SJSA1 (cell line): ENCODE measurements at places on chromosomes 11 and 22. TPM values are rescaled to one million over a fixed set of nuclear protein-coding genes. Genes with fewer than 3 reads are reported as not detected.

PACSIN3 gene
- 18.8 and 23.2 TPM in 2 replicates for total RNA-seq

PRR14L gene
- 14.2 and 20.8 TPM in 2 replicates for total RNA-seq

ANO9 gene
- total RNA-seq, result not detected in 2 replicates

FOLH1 gene
- total RNA-seq, result not detected in 2 replicates

BLID gene
- 0.42 TPM in 1 of 2 replicates, not detected in the other for total RNA-seq

TRIM44 gene
- 48.7 and 64.5 TPM in 2 replicates for total RNA-seq

TEAD1 gene
- 77.0 and 123 TPM in 2 replicates for total RNA-seq

HARBI1 gene
- 4.9 and 7.2 TPM in 2 replicates for total RNA-seq

ZDHHC13 gene
- total RNA-seq, result 13.2 and 18.5 TPM in 2 replicates

C11orf21 gene
- total RNA-seq, result 0.11 TPM in 1 of 2 replicates, not detected in the other

CBX7 gene
- total RNA-seq, result 5.5 and 6.3 TPM in 2 replicates

DNA sequence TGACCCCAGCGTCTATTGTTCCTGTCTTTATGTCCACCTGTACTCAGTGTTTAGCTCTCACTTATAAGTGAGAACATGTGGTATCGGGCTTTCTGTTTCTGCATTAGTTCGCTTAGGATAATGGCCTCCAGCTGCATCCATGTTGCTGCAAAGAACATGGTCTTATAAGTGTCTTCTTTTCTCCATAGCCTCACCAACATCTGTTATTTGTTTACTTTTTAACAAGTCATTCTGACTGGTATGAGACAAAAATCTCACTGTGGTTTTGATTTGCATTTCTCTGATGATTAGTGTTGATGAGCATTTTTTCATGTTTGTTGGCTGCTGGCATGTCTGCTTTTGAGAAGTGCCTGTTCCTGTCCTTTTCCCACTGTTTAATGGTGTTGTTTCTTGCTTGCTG lies 21.7 kb upstream of the SLN start:
- no peaks in the 10 kb centered on the region for H3K4me1 ChIP-seq
- H3K36me3 ChIP-seq, result no peaks in the 10 kb centered on the region
- DNase-seq, result peak; percentile 0
- no peak overlapping the region for H3K27ac ChIP-seq
- no peaks in the 10 kb centered on the region for H3K27me3 ChIP-seq

DNA sequence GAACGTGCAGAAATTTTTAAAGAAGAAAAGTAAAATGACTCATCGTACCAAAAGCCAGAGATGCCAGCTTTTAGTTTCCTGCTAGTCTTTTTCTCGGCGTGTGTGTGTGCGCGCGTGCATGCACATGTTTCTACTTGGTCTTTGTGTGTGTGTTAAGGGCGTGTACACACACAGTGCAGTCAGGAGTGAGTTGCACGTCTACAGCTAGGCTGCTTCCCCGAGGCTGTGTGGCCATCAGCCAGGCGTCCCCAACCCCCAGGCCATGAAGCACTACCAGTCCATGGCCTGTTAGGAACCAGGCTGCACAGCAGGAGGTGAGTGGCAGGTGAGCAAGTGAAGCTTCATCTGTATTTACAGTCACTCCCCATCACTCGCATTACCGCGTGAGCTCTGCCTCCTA lies 36.4 kb downstream of the KCNQ1 start:
- H3K27ac ChIP-seq, result no peak overlapping the region
- no peak overlapping the region for H3K4me3 ChIP-seq
- no peaks in the 10 kb centered on the region for H3K4me1 ChIP-seq
- no peak for DNase-seq
- peaks cover 32% of the 10 kb centered on the region for H3K27me3 ChIP-seq

GRCh38 chr22:35620624-35621251 lies 3.6 kb upstream of the MB start:
- H3K36me3 ChIP-seq, result no peaks in the 10 kb centered on the region
- H3K27ac ChIP-seq, result no peak overlapping the region
- no peak for DNase-seq
- peaks cover 2% of the 10 kb centered on the region for H3K4me1 ChIP-seq
- H3K4me3 ChIP-seq, result no peak overlapping the region
- 0 out of 2 replicates have a peak, but pooled peaks cover 2% of the 10 kb centered on the region for H3K27me3 ChIP-seq

DNA sequence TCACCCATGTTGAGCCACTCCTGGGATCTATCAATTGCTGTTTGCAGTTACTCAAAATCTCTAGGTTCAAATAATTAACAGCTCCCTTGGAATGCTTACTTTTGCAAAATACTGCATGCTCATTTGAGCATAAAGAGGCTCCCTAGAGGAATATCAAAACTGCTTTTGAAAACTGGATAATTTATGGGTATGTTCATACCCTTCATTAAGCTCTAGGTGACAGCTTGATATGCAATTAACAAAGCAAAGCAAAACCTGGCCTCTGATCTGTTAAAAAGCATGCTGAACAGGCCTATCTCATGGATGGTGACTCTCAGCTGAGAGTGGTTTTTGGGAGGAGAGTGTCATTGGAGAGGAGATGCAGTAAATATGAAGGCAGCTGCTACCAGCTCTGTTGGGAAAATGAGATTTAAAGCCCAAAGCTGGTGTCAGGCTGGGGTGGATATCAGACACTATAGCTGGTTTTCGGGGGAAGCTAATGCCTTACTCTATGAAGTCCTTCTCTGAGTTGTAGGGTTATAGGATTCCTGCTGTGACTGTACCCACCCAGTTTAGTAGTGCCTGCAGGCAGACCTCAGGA lies 110.9 kb downstream of the RASSF10 start:
- H3K27ac ChIP-seq, result no peak overlapping the region
- peaks cover 40% of the 10 kb centered on the region for H3K4me1 ChIP-seq
- H3K36me3 ChIP-seq, result no peaks in the 10 kb centered on the region
- DNase-seq, result no peak

DNA sequence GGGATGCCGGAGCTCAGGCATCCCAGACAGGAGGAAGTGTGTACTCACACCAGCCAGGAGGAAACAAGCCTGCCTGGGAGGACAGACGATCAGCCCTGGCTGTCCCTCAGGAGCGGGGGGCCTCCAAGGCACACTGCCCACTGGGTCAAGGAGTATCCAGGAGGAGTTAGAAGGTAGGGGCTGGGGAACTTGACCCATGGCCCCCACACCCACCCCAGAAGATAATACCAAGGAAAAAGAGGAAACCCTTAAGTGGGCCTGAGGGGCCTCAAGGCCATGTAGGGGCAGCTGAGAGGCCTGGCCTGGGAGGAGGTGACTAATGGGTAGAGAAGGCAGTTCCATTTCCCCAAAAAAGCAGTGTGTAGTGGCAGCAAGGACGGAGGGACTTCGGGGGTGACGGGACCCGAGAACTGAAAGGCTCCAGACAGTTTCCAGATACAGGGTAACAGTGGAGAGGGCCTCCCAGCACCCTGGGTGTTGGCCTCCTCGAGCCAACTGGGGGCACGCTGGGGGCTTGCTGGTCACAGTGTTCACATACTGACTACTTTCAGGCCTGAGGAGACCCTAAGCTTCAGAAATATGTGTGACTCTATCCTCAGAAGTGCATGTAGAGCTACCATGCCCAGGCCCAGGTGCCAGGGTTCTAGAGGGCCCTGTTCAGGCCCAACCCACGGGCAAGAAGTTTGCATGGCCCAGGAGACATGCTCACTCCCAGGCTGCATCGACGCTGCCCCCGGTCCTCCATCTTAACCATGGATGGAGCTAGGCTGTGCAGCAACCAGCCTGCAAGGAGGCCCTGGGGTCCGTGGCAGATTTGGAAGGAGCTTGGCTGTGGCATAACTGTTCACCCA lies 75.7 kb upstream of the PITPNB start:
- 0 out of 2 replicates have a peak, but pooled peaks cover 3% of the 10 kb centered on the region for H3K4me1 ChIP-seq
- DNase-seq, result no peak
- no peak overlapping the region for H3K27ac ChIP-seq
- no peaks in the 10 kb centered on the region for H3K27me3 ChIP-seq
- peaks cover 7% of the 10 kb centered on the region; the same call in 1 of the 2 replicates for H3K36me3 ChIP-seq

GRCh38 chr11:126444072-126444471 lies 88.6 kb downstream of the ST3GAL4 start:
- no peak overlapping the region for H3K4me3 ChIP-seq
- DNase-seq, result no peak
- H3K27ac ChIP-seq, result no peak overlapping the region
- H3K36me3 ChIP-seq, result no peaks in the 10 kb centered on the region
- no peaks in the 10 kb centered on the region; the same call in 1 of the 2 replicates for H3K4me1 ChIP-seq
- no peaks in the 10 kb centered on the region for H3K27me3 ChIP-seq

DNA sequence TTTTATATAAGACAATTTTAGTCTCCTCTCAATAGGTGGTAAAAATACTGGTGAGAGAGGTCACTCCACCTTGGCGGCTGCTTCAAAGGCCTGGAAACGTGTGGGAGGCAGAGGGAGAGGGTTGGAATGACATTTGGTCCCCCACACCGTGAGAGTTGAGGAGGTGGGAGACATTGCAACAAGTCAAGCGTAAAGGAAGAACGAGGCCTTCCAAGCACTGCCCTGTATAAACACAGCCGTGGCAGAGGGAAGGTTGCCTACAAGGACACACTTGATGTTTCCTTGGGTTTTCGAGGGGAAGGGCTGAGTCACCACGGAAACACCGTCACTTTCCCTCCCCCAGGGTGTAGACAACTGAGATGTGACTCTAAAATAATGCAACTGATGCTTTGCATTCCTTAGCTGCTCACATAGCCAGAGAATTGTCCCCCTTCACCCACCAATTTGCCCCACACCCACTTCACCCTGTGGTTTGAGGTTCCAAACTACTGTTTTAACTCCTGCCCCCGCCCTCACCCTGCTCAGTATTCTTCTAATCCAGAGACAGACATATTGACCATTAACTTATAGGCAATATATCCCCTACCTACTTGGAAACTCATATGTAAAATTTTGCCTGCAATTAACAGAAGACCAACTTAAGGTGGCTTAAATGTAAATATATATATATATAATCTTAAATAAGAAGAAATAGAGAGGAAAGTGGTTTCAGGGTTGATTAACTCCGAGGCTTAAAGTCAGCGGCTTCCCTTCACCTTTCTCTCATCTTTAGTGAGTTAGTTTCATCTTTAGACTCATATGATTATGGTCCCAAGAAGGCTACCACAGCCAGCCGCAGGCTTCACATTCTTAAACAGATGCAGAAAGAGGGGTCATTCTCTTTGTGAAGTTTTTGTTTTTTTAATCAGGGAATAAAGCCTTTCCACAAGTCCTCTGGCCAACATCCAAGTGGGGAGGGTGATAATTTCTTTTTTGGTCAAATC lies 54.1 kb upstream of the BDNF start:
- no peaks in the 10 kb centered on the region for H3K27me3 ChIP-seq
- H3K27ac ChIP-seq, result peak overlapping the region; percentile 29

- peaks cover 6% of the 10 kb centered on the region for H3K4me1 ChIP-seq
- DNase-seq, result no peak
- no peak overlapping the region for H3K4me3 ChIP-seq
Observed at GRCh38 chr11:117319214-117319840, 3.3 kb upstream of the BACE1 start.

- no peak overlapping the region for H3K4me3 ChIP-seq
- no peak for DNase-seq
- H3K36me3 ChIP-seq, result no peaks in the 10 kb centered on the region
- H3K27ac ChIP-seq, result peak overlapping the region; percentile 80
Observed at GRCh38 chr11:35014346-35014745, 97.9 kb downstream of the PDHX start.

- H3K4me3 ChIP-seq, result no peak overlapping the region
- no peaks in the 10 kb centered on the region for H3K4me1 ChIP-seq
- no peaks in the 10 kb centered on the region for H3K36me3 ChIP-seq
- no peak for DNase-seq
- no peak overlapping the region for H3K27ac ChIP-seq
- no peaks in the 10 kb centered on the region for H3K27me3 ChIP-seq
Observed at GRCh38 chr11:134120143-134120850, 51.4 kb downstream of the JAM3 start.

- H3K4me3 ChIP-seq, result peak overlapping the region; percentile 64
- no peak overlapping the region; the same call in 1 of the 2 replicates for H3K27ac ChIP-seq
- no peaks in the 10 kb centered on the region for H3K27me3 ChIP-seq
- no peak for DNase-seq
Observed at GRCh38 chr11:125111001-125111342, 454 bp downstream of the TMEM218 start.

- H3K4me1 ChIP-seq, result peaks cover 16% of the 10 kb centered on the region
- no peak overlapping the region for H3K27ac ChIP-seq
- H3K36me3 ChIP-seq, result no peaks in the 10 kb centered on the region
Observed at GRCh38 chr11:109998921-109999320, 94.3 kb upstream of the ZC3H12C start.

DNA sequence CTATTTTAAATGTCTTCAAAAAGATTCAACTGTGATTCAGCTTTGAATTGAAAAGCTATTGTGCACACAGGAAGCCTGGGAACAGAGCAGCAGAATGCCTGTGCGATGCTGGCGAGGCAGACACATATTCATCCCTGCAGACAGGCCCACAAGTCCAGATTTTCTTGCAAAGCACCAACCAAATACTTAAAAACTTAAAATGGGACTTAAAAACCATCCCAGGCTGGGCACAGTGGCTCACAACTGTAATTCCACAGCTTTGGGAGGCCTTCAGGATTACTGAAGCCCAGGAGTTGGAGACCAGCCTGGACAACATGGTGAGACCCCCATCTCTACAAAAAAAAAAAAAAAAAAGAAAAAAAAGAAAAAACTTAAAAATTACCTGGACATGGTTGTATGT lies 122.6 kb upstream of the SERPIND1 start:
- H3K27ac ChIP-seq, result no peak overlapping the region
- no peaks in the 10 kb centered on the region for H3K27me3 ChIP-seq
- no peaks in the 10 kb centered on the region for H3K36me3 ChIP-seq
- H3K4me1 ChIP-seq, result no peaks in the 10 kb centered on the region
- DNase-seq, result no peak

GRCh38 chr11:69774354-69775162 lies 583 bp downstream of the FGF4 start:
- H3K4me1 ChIP-seq, result peaks cover 13% of the 10 kb centered on the region
- H3K4me3 ChIP-seq, result no peak overlapping the region
- H3K27me3 ChIP-seq, result peaks cover 98% of the 10 kb centered on the region
- H3K36me3 ChIP-seq, result no peaks in the 10 kb centered on the region
- H3K27ac ChIP-seq, result no peak overlapping the region

- DNase-seq, result no peak
- H3K4me3 ChIP-seq, result no peak overlapping the region
- H3K36me3 ChIP-seq, result no peaks in the 10 kb centered on the region
- H3K27me3 ChIP-seq, result no peaks in the 10 kb centered on the region; the same call in 1 of the 2 replicates
- no peak overlapping the region for H3K27ac ChIP-seq
Observed at GRCh38 chr22:44907765-44908737, 101.8 kb downstream of the PHF21B start.

DNA sequence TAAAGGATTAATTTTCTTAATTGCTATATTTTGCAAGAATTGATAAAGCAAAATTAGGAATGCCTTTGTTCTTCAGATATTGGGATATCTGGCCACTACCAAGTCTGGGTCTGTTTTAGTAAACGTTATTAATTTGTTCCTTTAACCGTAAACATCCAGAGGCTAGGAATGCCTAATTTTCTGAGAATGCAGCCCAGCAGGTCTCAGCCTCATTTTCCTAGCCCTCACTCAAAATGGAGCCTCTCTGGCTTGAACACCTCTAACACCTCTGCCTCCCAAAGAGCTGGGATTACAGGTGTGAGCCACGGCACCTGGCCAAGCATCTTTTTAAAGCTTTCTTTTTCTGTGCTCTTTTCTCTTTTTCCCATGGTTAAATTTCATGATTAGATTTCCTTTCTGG lies 18.4 kb downstream of the TMEM135 start:
- no peak overlapping the region for H3K4me3 ChIP-seq
- no peak for DNase-seq
- H3K27me3 ChIP-seq, result no peaks in the 10 kb centered on the region
- H3K36me3 ChIP-seq, result no peaks in the 10 kb centered on the region
- no peaks in the 10 kb centered on the region for H3K4me1 ChIP-seq

- H3K36me3 ChIP-seq, result no peaks in the 10 kb centered on the region
- DNase-seq, result no peak
- no peak overlapping the region for H3K4me3 ChIP-seq
- H3K27ac ChIP-seq, result no peak overlapping the region
Observed at GRCh38 chr11:71336176-71336995, 84.0 kb upstream of the SHANK2 start.

- no peaks in the 10 kb centered on the region for H3K36me3 ChIP-seq
- DNase-seq, result no peak
- no peak overlapping the region for H3K4me3 ChIP-seq
- no peaks in the 10 kb centered on the region for H3K27me3 ChIP-seq
Observed at GRCh38 chr11:119832202-119832935, 103.4 kb upstream of the NECTIN1 start.
